ENCODE measurements at places on chromosomes 7 and 10. TPM values are rescaled to one million over a fixed set of nuclear protein-coding genes. Genes with fewer than 3 reads are reported as not detected.

Gene NUTM2A
- total RNA-seq = 0.19 TPM

Gene EBLN1
- total RNA-seq = not detected

Gene AOAH
- not detected for total RNA-seq

Gene SLC13A1
- not detected for total RNA-seq

Gene PNLIPRP1
- not detected for total RNA-seq

Gene MSS51
- total RNA-seq = 1.2 TPM

Gene FFAR4
- total RNA-seq = not detected

Gene GCK
- total RNA-seq = 0.25 TPM

Gene CUTC
- total RNA-seq = 12.2 TPM

Gene SPDYE5
- not detected for total RNA-seq

Gene SLC16A9
- 4.9 TPM for total RNA-seq

Gene OGDHL
- 0.26 TPM for total RNA-seq

Gene FEZF1
- not detected for total RNA-seq

Gene AGAP3
- total RNA-seq = 31.8 TPM

Gene CACNA2D1
- 125 TPM for total RNA-seq

Data from aortic smooth muscle cell (primary cell).